ENCODE measurements at places on chromosomes 6 and 20.

- no peak for DNase-seq
Observed at GRCh38 chr6:111486921-111487320, 3.9 kb upstream of the REV3L start.

GRCh38 chr6:16836144-16836981 lies 75.1 kb upstream of the ATXN1 start:
- DNase-seq, result no peak

DNA sequence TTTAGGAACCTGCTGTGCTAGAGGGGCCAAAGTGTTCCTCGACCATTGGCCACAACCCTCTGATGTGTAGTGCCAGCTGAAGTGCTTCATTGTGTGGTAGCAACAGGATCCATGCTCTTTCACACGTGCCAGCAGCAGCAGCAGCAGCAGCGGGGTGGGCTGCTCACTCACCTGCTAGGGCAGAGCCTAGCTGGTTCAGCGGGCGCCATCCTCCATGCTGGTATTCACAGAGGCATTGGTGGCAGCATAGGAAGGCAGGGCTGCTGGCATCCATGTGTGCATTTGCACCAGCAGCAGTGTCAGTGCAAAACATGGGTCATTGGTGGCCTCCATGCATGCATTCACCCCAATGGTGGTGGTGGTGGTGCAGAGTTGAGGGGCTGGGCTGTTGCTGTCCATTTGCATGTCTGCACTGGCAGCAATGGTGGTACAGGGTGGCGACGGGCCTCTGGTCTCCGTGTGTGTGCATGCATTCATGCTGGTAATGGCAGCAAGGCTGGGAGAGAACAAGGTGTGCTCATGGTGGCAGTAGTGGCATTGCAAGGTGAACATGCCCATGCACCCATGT lies 13.2 kb upstream of the TINAG start:
- DNase-seq, result no peak

DNA sequence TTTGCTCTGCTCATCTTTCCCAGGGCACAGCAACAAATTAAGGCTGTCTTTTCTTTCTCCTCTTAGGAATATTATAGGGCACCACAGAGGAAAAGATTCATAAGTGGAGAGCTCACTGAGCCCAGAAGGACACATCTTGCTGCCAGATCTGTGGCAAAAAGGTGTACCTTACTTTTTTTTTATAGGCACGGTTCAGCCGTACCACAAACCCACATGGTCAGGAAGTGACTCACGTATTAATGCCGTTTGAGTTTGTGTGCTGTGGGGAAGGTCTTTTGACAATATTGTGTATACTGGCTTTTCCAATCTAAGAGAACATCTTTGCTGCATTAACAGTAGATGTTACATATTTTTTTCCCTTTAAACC lies 28.4 kb downstream of the PAQR8 start:
- DNase-seq, result peak; percentile 30

GRCh38 chr6:135870722-135871121 lies 19.2 kb downstream of the PDE7B start:
- DNase-seq, result no peak

DNA sequence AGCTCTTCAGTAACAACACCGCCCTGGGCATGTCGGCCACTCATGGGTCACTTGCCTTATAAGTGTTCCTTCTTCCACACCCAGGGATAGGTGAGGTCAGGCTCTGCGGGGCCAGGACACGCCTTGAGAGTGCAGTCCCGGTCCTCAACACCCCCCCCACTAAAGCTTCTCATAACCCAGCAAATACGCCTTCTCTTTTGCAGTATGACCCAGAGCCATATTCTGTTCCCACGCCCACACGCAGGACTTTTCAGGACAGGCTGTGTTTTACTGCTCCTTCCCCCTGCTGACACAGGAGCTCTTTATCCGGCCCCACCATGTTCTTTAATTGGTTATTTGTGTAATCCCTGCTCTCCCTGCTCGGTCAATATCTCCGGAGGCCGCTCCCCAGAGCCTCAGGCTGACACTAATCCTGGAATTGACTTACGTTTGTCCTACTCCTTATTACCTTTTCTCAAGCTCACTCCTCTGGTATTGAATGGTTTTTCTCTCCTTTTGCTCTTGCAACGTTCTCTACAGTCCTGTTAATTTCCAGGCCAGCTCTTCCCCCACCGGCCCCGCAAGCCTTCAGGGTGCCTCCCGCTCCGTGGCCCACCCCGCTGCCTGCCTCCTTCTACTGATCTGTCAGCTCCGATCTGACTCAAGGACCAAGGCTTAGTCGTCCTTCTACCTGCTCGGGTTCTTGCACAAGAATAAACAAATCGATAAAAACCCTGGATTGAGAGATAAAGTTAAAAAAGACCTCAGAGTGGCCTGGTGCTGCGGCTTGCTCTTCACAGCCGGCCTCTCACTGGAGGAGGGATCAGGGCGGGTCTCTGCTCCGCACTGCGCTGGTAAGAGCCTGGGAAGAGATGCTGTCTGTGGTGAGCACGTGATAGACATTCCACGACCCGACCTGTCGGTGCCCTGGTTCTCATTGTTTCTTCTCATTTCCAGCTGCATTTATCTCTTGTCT lies 357.5 kb downstream of the ZFAND3 start:
- no peak for DNase-seq

DNA sequence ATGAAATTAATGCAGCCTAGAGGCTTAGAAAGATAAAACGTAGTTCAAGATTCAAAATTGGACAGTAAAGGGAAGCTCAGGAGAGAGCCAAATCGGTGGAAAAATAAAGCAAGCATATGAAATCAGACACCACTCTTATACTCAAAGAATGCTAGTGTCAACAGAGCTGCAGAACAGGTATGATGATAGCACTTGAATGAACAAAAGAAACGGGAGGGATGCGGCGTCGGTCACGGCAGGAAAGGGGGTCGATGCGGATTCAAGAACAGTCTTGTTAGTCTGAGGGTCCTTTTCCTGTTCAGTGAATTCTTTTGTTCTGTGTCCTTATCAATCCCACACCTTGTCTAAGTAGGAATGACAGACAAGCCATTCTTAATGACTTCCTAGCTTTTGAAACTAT lies 114.4 kb downstream of the FOXC1 start:
- no peak for DNase-seq

GRCh38 chr6:119314885-119315272 lies 34.7 kb downstream of the MAN1A1 start:
- DNase-seq, result no peak

- no peak for DNase-seq
Observed at GRCh38 chr6:3882866-3883265, 33.7 kb downstream of the FAM50B start.

DNA sequence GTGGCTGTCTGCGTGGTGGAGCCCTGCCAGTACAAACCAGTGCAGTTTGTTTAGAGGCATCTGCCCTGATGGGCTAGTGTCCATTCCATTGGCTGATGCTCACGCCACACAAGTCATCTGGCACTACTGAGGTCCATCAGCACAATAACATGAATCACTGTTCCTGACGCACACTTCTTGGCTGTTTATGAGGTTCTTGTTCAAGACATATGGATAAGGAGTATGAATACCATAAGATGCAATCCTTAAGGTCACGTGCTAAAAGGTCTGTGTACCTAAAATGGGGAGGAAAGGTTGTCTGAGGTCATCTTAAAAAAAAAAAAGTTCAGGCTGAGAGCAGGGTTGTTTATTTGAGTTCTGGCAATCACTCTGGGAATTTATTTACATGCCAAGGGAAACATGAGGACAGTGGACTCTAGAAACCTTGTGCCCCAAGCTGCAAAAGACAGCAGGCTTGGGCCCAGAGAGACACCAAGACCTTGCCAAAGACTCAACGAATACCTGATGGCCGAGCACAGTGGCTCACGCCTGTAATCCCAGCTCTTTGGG lies 54.1 kb upstream of the SHLD1 start:
- no peak for DNase-seq

DNA sequence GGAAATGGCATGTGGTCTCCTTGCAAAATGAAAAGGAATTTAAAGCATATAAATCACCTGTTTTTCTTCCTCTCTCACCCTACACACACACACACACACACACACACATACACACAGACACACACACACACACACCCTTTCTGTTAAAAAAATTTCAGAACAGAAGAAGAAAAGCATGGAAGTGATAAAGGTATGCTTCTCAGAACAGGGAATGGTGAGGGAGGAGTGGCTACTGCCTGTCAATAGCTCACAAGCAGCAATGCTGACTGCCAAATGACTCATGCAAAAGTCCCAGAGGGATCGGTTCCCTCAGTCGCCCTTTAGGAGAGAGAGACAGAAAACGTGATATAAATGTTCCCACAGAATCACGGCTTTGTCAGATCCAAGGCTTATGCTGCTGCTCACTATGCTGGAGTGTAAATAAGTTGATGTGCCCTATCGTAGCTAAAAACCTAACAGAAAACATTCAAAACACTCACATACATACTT lies 102.6 kb downstream of the IBTK start:
- no peak for DNase-seq

GRCh38 chr6:88238901-88239300 lies 72.8 kb upstream of the CNR1 start:
- DNase-seq, result no peak

GRCh38 chr6:126724821-126725220 lies 384.9 kb downstream of the CENPW start:
- DNase-seq, result no peak

DNA sequence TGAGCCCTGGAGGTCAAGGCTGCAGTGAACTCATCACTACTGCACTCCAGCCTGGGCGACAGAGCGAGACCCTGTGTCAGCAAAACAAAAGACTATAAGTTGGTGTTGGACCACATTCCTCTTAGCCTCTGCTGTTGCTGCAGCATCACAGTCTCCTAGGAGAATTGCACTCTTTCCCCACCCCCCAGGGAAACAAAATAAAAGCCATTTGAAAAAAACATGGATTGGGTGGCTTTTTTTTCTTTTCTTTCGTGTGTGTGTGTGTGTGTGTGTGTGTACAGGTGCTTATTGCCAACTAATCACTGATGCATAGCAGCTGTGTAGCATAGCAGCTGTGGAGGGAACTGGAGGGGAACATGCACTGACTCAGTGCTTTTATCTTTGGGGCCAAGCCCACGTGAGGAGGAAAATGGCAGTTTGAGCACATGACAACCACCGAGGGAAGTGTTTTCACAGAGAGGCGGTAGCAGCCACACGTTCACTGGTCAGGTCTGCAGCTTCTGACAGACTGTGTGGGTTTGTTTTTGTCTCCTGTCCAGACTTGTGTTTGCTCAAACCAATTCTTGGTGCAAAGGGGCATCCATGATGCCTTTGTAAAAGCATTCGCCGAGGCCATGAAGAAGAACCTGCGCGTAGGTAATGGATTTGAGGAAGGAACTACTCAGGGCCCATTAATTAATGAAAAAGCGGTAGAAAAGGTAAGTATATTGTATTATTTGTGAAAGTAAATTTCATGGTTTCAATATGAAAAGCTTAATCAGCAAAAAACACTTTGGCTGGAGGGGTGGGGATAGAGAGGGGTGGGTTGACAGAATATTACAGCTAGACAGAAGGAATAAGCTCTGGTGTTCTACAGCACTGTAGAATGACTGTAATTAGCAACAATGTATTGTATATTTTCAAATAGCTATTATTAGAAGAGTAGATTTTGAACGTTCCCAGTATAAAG lies 27.7 kb downstream of the ALDH5A1 start:
- no peak for DNase-seq

DNA sequence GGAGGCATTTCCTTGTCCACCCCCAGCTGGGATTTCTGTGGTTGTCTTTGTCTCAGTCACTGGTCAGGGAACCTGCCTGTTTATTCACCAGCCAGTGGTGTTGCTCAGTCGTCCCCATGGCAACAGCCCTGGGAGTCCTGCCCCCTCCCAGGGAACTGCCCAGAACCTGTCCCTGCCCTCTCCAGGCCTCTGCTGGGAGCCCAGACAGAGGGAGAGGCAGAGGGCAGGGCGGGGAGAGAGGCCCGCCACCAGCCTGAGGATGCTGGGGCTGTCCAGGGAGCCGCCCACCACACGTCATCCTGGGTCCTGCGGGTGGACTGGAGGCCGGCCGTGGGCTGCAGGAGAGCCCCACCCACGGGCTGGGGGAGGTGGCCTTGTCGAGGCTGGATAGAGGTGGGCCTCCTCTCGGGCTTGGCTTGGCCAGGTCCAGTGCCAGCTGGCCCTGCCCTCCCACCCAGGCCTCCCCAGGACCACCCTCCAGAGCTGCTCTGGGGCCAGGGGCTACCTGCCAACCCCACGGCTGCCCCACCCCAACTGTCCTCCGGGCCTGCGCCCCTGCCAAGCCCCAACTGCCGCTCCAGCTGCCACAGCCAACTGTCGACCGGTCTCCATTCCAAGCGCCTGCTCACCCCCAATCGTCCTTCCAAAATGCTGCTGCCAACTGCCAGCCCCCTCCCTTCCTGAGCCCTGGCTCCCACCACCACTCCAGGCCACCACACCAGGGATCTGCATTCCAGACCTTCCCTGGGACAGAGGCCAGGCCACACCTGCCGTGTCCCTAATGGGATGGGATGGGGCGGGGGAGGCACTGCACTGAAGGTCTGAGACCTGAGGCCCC lies 4.2 kb upstream of the ZBTB46 start:
- DNase-seq, result no peak

GRCh38 chr20:3749689-3750531 lies 17.4 kb downstream of the HSPA12B start:
- no peak for DNase-seq

- peak; percentile 50 for DNase-seq
Observed at GRCh38 chr20:32483351-32484224, 101.5 kb downstream of the NOL4L start.

DNA sequence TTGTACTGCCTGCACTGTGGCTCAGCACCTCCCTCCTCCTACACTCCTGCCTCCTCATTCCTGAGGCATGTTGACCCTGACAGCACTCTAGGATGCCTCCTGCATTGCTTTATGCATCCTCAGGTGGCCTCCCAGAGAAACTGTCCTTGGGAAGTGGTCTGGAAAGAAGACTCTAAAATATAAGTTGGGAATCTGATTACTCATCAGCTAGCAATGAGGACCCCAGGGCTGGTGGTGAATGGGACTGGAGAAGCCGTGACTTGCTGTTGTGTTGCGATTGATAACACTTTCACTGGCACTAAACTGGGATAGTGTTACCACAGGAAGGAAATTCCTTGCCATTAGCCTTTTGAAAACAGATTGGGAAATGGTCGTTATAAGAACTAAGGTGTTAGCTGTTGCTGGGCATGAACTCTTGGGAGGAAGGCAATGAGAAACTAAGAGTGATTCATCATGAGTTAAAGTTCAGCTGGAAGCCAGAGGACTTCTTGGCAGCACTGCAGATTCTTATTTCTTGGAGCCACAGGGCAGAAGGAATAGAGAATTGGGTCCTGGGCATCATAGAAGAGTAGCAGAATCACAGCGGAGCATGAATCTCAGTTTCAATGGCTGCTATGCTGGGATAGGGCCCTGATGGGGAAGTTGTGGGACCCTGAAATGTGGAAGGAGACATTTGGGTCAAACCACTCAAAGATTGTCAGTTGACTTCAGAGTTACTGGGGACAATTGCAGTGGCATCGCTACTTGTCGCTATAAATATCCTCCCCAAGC lies 10.1 kb upstream of the SIRPD start:
- DNase-seq, result no peak
